ENCODE measurements at places on chromosomes 4 and X. TPM values are rescaled to one million over a fixed set of nuclear protein-coding genes. Genes with fewer than 3 reads are reported as not detected.

The CLNK gene
- polyA plus RNA-seq, result 0.34 TPM

The YY2 gene
- polyA plus RNA-seq, result 1.2 TPM

The LRAT gene
- polyA plus RNA-seq, result 0.06 TPM

The HMGN5 gene
- polyA plus RNA-seq, result 6.2 TPM

The ZNF711 gene
- polyA plus RNA-seq, result 30.0 TPM

The DDX60 gene
- polyA plus RNA-seq, result 3.8 TPM

The PRRG1 gene
- 13.1 TPM for polyA plus RNA-seq

DNA sequence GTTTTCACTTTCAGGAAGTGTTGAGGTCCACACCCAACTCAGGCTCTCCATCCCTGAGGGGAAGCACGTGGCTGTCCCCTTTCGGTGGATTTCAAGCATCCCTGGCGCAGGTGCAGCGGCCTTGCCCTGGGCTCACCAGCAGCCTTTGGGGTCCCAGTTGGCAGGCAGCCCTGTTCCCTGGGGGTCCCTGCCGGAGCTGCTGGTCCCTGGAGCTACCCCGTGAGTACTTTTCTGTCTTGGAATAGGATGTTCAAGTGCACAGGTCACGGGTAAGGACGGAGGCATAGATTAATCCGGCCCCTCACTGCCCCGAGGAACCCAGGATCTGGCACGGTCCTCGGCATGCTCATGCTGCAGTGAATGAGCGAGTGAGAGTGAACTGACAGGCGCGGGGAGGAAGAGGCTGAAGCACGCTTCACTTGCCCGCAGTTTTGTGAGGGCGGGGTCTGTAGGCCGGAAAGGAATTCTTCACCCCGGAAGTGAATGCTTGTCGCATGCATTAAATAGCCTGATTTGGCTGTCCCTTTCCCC, 117.2 kb upstream of the FAT1 start:
- no peak for DNase-seq

- DNase-seq, result no peak
Observed at GRCh38 chr4:6618386-6619115, 21.9 kb upstream of the MRFAP1 start.

- no peak for DNase-seq
Observed at GRCh38 chr4:142238589-142238988, 602.2 kb downstream of the IL15 start.

DNA sequence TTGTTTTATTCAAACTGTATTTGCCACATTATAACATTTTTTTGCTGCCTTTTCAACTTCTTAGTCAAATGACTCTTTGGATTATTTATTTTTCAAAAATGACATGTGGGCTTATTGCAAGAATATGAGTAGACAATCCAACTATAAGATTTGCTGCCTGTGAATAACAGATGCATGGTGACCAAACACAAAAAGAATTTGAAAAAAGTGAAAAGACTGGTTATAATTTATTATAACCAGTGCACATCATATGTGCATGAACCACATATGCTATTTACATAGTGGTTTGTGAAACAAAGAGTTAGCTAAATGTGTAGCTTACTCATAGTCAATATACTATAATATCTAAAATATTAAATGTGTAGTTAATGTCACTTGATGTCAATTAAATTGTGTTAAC, 2086.8 kb downstream of the ARAP2 start:
- DNase-seq, result no peak

DNA sequence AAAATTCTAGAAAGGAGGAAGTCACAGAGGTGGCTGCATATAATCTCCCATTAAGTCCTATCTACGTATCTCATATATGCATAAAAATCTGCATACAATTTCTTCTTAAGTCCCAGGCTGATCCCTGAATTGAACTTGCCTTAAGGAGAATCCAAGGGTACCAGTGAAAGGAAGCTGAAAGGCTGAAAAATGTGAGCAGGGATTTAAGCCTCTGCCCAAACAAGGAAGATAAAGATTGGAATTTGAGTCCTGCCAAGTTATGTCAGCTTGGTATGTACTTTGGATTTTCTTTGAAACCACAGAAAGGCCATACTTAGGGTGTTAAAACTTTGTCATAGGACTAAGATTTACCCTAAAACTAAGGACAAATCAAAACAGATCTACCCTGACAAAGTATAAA, 26.5 kb upstream of the GEMIN8 start:
- no peak for DNase-seq

DNA sequence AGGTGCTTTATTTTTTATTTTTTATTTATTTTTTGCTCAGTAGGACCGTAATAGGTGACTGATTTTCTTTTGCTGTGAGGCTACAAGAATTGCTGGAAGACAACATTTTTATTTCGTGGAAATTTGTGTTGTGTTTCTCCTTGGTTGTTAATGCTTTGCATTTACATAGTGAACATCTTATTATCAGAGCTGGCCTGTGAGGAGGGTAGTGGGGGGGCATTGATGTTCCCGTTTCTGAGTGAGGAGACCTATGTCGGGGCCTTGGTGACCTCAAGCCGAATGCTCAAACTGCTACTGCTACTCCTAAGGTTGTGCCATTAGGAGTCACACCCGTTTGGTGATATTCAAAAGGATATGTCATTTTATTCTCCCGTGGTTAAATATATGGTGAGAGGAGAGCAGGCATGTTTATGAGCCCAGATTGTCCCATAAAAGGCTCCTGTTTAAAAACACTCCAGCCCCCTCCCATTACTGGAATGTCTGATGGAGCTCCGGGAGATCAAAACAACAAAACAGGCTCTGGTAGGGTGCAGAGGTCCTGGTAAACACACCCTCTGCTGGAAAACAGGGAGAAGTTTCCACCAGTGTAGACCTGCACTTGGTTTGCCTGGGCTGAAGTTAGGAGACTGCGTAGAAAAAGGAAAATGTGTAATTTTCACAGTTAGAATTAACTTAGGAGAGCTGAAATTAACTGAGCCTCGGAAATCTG, 5.6 kb downstream of the PDGFRA start:
- DNase-seq, result no peak

- no peak for DNase-seq
Observed at GRCh38 chr4:117400039-117400835, 314.9 kb upstream of the TRAM1L1 start.

GRCh38 chrX:38798956-38799355, 2.3 kb upstream of the MID1IP1 start:
- DNase-seq, result no peak

GRCh38 chr4:141132709-141133145, 542 bp downstream of the RNF150 start:
- DNase-seq, result no peak

- no peak for DNase-seq
Observed at GRCh38 chr4:22072726-22073125, 124.2 kb upstream of the KCNIP4 start.

- DNase-seq, result no peak
Observed at GRCh38 chr4:22551550-22551949, 35.7 kb upstream of the ADGRA3 start.

GRCh38 chrX:40504801-40505605, 75.8 kb upstream of the ATP6AP2 start:
- DNase-seq, result no peak

GRCh38 chr4:161663844-161664243, 500.0 kb downstream of the FSTL5 start:
- DNase-seq, result no peak

DNA sequence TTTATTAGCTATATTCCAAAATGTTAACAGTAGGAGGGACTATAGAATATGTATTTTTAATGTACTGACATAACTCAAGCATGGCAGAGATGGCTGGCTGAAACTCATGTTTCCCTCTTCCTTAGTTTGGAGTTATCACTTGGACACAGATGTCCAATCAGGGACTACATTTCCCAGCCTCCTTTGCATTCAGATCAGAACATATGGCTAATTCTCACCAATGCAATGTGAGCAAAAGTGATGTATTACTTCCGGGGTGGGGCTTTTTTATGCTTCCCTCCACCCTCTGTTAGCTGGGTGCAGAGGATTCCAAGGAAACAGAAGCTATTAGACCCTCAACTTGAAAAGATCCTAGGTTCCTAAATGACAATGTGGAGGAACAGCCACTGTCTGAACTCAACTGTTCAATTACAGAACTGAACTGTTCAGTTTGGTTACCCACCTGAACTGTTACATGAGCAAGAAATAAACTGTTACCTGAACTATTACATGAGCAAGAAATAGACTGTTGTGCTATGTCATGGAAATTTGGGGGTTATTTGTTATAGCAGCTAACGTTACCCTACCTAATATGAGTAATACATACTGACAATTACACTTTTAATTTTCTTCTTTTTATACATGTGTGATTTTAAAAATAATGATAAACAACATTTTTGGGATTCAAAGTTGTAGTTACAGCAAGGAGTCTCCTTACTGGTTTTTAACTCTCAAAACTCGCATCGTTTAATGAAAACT, 29.6 kb upstream of the ERVMER34-1 start:
- DNase-seq, result no peak

DNA sequence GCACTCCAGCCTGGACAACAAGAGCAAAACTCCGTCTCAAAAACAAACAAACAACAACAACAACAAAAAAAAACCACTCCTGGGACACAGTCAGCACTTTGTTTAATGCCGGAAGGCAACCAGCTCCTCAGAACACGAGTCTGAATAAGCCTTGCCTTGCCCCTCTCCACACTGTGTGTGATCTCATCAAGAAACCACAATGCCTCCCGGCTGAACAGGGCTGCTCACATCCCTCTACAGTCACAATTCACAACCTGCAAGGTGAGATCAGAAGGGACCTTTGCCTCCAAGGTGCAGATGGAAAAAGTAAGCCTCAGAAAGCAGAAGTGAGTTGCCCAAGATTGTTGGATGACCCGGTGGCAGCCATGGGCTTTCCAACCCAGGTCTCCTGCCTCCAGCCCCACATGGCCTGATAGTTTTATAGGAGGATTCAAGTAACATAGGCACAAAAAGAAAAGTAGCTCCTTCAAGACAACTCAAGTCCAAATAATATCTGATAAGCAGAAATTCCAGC, 80.8 kb downstream of the JAKMIP1 start:
- DNase-seq, result no peak

GRCh38 chr4:112560084-112560483, 44.1 kb upstream of the NEUROG2 start:
- no peak for DNase-seq

- DNase-seq, result no peak
Observed at GRCh38 chrX:68953331-68953730, 124.5 kb downstream of the EFNB1 start.
